ENCODE measurements at places on chromosomes 2 and 18. TPM values are rescaled to one million over a fixed set of nuclear protein-coding genes. Genes with fewer than 3 reads are reported as not detected.

Gene SLC9A2
- not detected for total RNA-seq

Gene WBP1
- 40.3 TPM for total RNA-seq

Gene RGPD4
- not detected for total RNA-seq

Gene STARD6
- 0.20 TPM for total RNA-seq

Gene CHN1
- total RNA-seq = 8.1 TPM

Gene TNS1
- 26.8 TPM for total RNA-seq

Gene KRTCAP3
- not detected for total RNA-seq

Gene FTCDNL1
- total RNA-seq = 0.40 TPM

Gene UGT1A10
- total RNA-seq = not detected

Gene ERMN
- not detected for total RNA-seq

Gene GALNT5
- total RNA-seq = not detected

Gene TUBB8B
- total RNA-seq = not detected

Gene MC5R
- total RNA-seq = not detected

Gene STPG4
- not detected for total RNA-seq

Gene FRZB
- 0.79 TPM for total RNA-seq

Gene CRYBA2
- total RNA-seq = not detected

Gene SAG
- total RNA-seq = not detected

Gene FAM237A
- not detected for total RNA-seq

Gene FER1L5
- not detected for total RNA-seq

Gene OSR1
- 0.65 TPM for total RNA-seq

Gene NR4A2
- 0.20 TPM for total RNA-seq

Gene SERPINB7
- total RNA-seq = 0.22 TPM

Measured in lung microvascular endothelial cell (primary cell).